ENCODE measurements at places on chromosomes 12 and 14.

- DNase-seq, result no peak
Measured at GRCh38 chr12:4855121-4855924, 54.4 kb upstream of the KCNA1 start.

DNA sequence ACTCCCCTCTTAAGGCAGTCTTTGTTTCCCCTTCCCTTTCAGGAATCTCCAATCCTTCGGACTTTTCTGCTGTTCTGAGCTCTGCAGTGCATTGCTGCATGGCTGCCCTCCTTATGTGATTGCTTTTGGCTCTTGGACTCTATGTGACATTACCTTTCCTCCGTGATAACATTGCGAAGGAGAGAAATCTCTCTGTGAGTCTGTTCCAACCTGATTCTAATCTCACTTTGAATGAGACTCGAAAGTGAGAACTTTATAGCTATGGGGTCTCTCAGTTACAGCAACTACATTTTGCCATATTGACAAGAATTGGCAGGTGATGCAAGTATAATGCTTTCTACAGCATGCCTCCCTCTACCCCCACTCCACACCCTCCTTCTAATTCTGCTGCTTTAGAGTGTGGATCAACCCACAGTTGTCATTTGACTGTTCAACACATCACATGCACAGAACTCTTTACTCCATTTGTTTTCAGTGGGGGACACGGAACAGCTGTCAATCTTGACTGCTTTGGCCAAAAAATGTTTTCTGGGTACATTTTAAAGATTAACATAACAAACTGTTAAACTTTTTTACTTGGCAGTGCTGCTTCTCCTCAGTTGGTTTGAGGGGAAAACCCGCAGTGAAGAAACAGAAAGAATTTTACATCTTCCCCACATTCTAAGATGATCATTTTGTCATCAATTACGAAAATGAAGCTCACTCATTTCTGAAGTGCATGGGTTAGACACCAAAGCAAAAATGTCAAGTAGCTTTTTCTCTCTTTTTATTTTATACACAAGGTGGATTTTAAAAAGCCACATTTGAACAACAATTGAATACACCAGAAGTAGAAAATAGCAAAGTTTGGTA is 125.5 kb upstream of the RMST start:
- no peak for DNase-seq

- no peak for DNase-seq
Measured at GRCh38 chr12:29726741-29727348, 56.9 kb downstream of the TMTC1 start.

DNA sequence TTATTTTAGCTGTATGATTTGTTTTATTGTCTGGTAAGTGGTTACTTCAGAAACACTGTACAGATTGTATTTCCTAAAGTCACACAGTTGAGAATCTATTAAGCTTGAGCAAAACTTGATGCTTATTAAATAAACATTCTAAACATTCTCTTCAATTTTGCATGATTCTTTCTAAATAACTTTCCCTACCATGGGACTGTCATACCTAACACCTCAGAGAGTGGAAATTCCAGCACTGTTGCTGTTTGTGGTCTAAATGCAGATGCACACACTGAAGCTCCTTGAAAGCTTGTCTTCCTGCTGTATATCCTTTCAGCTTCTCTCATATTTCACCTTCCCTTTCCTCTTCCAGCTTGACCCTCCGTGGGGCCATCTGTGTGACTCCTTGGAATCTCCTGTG is 392.0 kb downstream of the LRIG3 start:
- DNase-seq, result no peak

DNA sequence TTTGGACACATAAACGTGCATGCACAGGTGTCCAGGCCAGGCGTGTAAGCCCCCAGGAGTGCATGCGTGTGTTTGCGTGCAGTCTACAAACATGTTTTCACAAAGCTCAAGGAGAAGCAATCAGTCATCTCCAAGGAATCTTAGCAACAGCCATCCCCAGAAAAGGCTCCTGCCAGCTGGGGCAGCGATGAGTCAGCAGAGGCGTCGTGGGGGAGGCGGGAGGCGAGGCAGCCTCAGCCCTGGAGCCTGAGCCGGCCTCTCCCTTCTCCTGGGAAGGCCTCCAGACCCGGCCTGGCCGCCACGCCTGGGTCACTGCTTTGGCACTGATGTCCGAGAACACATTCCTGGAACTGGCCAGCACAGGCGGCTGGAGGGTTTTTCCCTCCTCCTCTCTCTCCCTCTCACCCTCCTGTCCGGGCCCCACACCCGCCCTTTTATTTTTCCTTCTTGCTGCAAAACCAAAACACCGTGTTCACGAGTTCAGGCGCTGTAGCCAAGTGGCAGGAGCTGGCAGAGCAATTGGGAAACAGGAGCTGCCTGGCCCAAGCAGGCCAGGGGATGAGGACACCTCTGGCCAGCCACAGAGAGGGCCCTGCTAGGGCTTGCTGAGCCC is 92.7 kb downstream of the LRRC74A start:
- DNase-seq, result no peak

GRCh38 chr12:41924111-41924510 is 220.6 kb downstream of the GXYLT1 start:
- DNase-seq, result no peak

DNA sequence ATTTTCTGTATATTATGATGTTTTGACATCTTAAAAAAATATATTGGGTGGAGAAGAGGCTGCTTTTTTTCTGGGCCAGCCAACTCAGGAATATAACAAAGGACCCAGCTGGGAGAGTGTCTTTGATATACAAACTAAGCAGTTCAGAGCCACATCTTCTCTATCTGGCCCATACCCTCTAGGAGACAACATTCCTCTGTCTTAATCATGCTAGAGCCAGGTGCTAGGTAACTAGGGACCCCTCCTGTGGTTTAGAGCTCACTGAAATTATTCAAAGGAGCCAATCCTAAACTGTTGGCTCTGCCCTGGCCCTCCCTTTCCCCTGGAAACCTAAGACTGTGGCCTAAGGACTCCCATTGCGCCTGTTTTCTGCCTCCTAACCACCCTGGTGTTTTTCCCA is 193.1 kb upstream of the DIO2 start:
- DNase-seq, result no peak

GRCh38 chr14:30896435-30896834 is 22.1 kb downstream of the COCH start:
- no peak for DNase-seq

DNA sequence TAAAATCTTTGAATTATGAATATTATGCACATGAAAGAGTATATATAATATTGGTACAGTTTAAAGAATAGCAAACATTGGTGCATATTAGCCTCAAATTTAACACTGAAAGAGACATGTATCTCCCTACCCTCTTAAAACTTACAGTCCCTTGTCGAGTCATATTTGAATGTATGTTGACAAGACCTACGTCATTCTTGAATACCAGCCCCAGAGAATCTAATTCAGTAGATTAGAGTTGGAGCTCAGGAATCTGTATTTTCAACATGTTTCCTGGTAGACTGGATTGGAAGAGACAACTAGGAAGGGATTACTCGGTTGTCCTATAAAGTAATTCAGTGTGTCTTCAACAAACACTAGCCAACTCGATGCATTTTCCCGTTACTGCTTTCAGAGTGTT is 104.8 kb downstream of the PDE3A start:
- DNase-seq, result no peak

GRCh38 chr12:111038941-111039340 is 118.6 kb upstream of the MYL2 start:
- DNase-seq, result no peak

- no peak for DNase-seq
Measured at GRCh38 chr12:10753059-10753458, 29.9 kb upstream of the YBX3 start.

DNA sequence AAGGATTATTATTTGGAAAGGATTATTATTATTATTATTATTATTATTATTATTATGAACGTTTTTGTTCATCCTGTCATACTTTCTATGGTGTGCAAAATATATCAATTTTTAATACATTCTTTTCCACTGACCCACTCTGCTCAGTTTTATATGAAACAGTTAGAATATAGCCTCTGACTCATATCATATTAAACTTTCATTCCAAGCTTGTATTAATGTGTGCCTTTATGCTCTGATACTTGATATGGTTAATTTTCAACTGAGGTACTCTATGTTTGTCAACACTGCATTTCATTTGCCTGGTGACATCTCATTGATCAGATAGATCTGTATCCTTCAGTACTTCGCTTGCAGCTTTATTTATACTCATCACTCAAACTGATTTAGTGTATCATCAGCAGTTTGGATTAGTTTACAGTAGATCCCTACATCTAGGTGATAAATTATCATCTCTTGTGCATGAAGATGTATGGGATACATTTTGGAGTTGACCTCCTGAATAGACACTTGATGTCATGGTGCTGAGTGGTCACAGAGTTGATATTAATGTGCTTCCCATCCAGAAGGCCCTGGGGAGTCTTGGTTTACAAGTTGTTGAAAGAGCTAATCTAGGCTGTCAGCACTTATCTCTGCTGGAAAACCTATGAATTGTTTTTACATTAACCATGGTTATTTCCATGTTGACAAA is 271.8 kb downstream of the TRHDE start:
- no peak for DNase-seq

GRCh38 chr14:49962621-49963020 is 69.7 kb downstream of the ARF6 start:
- DNase-seq, result no peak

- no peak for DNase-seq
Measured at GRCh38 chr12:124607681-124608425, 40.4 kb upstream of the NCOR2 start.
